ENCODE measurements at places on chromosomes 6 and 20.

DNA sequence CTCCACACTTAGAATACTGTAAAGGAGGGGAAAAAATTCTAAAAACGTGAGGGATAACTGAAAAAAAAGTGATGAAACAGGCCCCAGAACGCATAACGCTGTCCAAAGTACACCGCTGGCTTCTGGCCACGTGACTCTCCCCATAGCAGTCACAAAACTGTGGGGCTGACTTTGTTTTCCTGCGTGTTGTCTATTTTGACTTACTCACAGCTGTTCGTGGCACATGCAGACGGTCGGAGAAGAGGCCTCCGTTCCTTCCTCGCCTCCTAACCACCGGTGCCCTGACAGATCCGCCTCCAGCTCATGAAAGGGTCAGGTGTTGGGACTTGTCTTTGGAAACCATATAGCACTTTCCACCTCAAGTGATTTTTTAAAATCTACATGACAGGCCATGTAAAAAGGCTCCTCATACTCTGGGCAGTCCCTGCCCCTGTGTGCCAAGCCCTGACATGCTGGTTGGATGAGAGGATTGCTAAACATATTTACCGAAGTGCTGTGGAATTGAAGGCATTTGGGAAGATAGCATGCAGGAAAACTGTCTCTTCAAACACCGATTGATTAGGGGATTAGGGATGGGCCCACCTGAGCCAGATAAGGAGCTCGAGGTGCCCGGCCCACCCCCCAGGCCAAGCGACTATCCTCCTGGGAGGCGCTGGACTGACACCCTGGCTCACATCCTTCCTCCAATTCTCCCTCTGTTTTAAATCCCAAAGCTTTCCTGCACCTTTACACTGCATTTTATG lies 54.8 kb downstream of the DACT2 start:
- DNase-seq = no peak

DNA sequence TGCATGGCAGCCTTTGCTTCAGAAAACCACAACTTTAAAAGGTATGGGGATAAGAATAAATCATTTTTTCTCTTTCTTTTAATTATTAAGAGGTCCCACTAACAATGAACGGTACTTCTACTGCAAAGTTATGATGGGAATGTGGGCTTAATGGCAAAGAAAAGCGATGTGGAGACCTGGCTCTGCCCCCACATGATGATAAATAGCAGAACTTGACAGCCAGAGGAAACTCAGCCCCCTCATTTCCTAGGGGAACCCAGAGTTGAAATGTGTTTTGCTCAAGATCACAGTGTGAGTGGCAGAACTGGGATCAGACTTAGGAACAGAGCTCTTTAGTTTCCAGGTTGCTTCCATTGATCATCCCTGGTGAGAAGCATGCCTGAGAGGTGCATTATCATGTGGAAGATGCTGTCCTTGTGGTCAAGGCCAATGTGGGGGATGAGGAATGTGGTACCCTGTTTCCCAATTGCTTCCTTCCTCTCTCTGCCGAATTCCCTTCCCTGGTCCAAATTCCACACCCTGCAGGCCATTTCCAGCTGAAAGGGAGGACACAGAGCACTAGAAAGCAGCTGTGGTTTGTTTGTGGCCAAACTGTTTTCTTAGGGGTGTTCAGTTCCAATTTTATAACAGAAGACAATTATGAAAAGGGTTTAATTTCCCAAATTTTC lies 66.0 kb downstream of the BACH2 start:
- DNase-seq = no peak

DNA sequence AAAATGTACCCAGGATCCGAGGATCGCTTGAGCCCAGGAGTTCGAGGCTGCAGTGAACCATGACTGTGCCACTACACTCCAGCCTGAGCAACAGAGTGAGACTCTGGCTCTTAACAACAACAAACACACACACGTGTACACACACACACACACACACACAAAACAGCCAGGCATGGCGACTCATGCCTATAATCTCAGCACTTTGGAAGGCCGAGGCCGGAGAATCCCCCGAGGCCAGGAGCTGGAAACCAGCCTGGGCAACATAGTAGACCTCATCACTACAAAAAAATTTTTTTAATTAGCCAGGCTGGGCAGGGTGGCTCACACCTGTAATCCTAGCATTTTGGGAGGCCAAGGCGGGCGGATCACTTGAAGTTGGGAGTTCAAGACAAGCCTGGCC lies 23.3 kb upstream of the ARFGEF2 start:
- no peak for DNase-seq

- DNase-seq = no peak
Measured at GRCh38 chr6:29981211-29981812, 39.0 kb downstream of the HLA-A start.

- no peak for DNase-seq
Measured at GRCh38 chr20:764255-764654, 4.0 kb downstream of the SLC52A3 start.

DNA sequence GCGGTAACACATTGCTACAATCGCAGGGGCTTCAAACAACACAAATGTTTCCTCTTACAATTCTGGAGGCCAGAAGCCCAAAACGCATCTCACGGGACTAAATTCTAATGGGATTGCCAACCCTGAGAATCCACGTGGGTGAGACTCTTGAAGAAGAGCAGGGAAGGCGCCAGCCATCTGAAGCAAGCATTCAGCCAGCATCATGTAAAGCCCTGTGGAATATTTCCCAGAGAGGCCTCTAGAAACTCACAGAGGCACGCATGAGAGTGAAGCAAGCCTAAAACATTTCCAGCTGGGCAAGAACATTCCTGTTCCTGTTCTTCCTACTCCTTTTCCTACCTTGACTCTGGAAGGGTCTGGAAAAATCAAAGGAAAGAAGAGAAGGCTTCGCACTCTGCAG lies 19.6 kb upstream of the FNDC1 start:
- DNase-seq = no peak

DNA sequence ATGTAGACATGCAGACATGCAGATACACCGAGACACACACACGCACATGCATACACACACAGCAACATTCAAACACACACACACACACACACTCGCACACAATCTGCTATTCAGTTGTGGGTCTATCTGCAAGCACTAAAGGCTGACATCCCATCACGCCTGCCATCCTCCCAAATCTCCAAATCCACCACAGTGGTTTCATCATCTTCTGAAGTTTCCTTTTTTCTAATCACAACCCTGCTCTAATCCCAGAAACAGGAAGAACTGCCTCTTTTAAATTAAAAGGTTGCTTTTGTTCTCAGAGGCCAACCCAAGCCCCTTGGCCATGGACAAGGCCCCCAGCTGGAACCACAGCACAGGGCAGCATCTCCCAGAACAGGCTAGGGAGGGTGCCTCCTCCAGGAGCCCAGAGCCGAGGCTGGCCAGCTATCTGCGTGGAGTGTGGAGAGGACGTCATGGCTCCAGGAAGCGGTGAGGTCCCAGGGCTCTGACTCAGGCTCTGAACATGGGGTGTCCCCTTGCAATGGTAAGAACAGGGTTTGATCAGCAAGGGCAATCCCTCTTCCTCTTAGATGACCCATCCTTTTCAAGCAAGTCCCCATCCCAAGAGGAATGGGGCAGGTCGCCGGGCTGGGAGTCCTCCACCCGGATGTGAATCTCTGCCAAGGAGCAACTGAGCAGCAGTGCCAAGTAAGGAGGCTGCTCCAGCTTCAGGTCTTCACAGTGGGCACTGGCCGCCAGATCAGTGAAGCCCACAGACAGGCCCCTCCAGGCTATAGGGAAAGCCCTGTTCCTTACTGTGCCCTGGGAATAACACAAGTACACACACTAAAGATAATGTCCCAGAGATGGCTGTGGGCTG lies 14.7 kb downstream of the FOXF2 start:
- no peak for DNase-seq

GRCh38 chr6:134453792-134454510 lies 136.0 kb upstream of the SGK1 start:
- DNase-seq = no peak

All from MM.1S (cell line).